NCI-H187 (cell line): ENCODE measurements at places on chromosomes 3 and 15.

- DNase-seq = no peak
Observed at GRCh38 chr3:58043933-58044332, 35.7 kb downstream of the FLNB start.

DNA sequence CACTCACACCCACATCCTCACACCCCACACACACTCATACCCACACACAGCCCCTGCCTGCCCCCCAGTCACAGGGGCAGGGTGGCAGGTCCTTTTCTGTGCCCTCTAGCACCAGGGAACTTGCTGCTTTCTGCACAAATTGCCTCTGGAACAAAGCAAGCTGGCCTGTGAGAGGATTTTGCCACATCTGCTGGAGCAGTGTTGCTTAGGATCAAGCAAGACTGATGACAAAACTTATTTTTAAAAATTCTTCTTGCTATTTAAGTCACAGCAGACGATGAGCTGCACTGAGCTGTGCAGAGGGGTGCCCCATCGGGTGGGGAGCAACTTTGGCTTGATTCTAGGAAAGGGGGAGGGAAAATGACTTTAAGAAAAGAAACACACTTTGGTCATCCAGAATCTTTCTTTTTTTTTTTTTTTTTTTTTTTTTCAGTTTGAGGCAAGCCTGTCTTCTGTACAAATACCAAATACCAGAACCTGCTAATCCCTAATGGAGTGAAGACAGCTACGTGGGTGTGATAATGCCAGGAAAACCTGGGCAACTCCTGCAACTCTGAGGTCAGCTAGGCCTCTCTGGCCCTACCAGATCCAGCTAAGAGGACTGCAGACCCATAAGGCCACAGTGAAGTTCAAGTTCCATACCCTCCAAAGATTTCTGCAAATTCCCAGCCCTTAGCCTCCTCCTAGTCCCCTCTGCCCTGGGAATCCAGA lies 195.3 kb downstream of the ABHD5 start:
- no peak for DNase-seq

- no peak for DNase-seq
Observed at GRCh38 chr3:156611870-156612494, 57.1 kb upstream of the SSR3 start.

GRCh38 chr3:59998058-59998457 lies 948.2 kb upstream of the CFAP20DC start:
- no peak for DNase-seq

- no peak for DNase-seq
Observed at GRCh38 chr3:16604433-16604832, 790 bp downstream of the DAZL start.

DNA sequence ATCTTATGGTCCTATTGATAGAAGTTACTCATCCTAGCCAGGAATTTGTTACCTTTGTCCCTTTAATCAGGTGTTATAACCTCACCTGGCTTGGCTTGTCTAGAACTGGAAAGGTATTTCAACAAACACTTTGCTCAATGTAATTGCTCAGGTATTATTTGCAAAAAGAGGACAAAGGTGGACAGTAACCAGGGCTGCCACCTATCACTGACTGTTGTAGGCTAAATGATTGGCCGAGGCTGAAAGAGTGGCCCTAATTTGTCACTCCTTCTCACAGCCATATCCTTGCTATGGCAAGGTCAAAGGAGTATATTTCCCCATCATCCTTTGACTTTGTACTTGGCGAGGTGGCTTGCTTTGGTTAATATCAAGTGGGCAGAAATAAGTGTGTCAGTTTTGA lies 2.7 kb upstream of the SELENOS start:
- DNase-seq = no peak

GRCh38 chr3:42535981-42536784 lies 33.7 kb downstream of the VIPR1 start:
- DNase-seq = no peak

- peak; percentile 63 for DNase-seq
Observed at GRCh38 chr3:184543843-184544512, 17.6 kb upstream of the EPHB3 start.
